ENCODE measurements at places on chromosomes 4 and X.

- no peak for DNase-seq
These were observed 203.3 kb upstream of the PCDH18 start for GRCh38 chr4:137735561-137736104.

DNA sequence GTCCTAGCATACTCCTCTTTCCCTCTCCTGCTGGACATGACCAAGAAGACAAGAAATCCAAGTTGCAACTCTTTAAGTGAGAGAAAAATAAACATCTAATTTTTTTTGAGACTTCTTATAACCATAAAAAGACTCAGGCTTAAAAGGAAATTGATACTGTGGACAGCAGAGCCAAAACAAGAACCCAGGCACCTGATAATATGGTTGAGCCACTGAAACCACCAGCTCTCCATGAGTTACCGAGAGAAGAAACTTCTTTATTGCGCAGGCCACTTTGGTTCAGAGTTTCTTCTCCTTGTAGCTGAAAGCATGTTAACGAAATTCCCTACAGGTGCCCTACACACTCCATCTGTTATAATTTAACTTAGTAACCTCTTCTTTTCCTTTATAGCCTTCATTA, 11.3 kb upstream of the SPCS3 start:
- DNase-seq: no peak

- no peak for DNase-seq
These were observed 106.8 kb downstream of the MBNL3 start for GRCh38 chrX:132382068-132382467.

GRCh38 chr4:114209584-114209983, 230.1 kb upstream of the ARSJ start:
- no peak for DNase-seq

DNA sequence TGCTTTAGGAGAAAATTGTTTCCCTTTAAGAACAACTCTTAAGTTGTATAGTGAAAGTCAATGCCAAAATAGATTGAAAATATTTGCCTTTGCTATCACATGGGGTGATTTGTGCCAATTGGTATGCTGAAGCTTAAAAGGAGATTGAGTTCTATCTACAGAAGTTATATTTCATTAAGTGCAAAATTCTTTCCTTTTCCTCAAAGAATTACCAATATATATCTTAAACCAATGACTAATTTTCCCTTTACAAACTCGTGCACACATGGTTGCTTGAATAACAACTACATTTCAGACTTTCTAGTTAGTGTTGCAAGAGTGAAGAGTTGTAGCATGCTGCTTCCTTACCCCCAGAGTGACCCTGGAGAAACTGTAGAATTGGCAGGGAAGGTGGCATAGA, 990.0 kb upstream of the PABPC4L start:
- no peak for DNase-seq

GRCh38 chr4:56217343-56217890, 169.9 kb downstream of the AASDH start:
- DNase-seq: no peak

- DNase-seq: no peak
These were observed 34.7 kb upstream of the SORCS2 start for GRCh38 chr4:7157666-7158065.

Data from activated T-cell treated with anti-CD3 and anti-CD28 coated beads, Interleukin-2, amount 50 U/mL, for 48 hours (primary cell).